ENCODE measurements at places on chromosomes 3 and 15.

DNA sequence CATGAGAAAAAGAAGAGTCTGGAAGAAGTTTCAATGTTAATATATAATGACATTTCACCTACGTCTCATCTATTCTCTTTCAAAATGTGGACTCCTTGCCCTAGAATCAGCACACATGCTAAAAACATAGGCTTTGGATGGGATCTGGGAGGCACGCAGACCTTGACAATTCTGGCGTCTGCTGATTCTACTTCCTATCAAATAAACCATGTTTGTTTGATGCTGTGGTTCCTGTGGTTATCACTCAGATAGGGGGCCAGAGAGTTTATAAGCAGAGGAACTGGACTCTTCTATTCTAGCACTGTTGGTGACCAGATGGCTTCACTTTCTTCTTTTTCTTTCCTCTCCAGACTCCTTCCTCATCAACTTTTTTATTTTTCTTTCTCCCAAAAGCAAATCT, 336.8 kb downstream of the DIPK2A start:
- DNase-seq, result no peak

DNA sequence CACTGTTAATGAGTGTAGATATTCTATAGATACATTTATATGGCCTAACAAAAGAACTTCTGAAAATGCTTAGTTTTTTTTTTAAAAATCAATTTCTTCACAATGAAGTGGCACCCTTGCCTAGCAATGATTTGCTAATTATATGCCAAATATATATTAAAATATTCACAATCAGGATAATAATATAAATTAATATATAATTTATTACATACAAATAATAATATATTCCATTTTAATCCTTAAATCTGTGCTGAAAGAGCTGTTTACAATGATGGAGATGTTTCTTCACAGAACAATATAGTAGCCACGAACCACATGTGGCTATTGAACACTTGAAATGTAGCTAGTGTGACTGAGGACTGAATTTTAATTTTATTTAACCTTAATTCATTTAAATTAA, 648.4 kb upstream of the GBE1 start:
- DNase-seq, result no peak

GRCh38 chr15:101028772-101029438, 109.7 kb downstream of the LRRK1 start:
- DNase-seq, result no peak

- no peak for DNase-seq
Measured at GRCh38 chr15:89051875-89052274, 36.4 kb upstream of the ABHD2 start.

- no peak for DNase-seq
Measured at GRCh38 chr3:122103821-122104514, 48.8 kb downstream of the CD86 start.

- no peak for DNase-seq
Measured at GRCh38 chr3:72889310-72890165, 1.7 kb downstream of the GXYLT2 start.

- DNase-seq, result no peak
Measured at GRCh38 chr15:59170295-59171066, 36.2 kb upstream of the LDHAL6B start.

DNA sequence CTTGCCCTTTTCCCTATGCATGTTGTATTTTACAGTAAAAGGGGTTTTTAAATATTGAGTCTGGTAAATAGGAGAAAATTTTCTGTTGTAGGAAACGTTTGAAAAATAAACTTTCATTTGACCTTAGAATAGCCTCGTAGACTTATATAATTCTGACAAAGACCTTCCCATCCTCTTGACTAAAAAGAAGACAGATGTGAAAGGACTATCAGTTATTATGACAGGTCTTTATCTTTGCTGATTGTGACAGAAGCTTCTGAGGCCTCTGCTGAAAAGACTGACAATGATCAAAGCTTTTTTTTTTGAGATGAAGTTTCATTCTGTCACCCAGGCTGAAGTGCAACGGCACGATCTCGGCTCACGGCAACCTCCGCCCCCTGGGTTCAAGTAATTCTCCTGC, 24.2 kb downstream of the C2CD4A start:
- no peak for DNase-seq

DNA sequence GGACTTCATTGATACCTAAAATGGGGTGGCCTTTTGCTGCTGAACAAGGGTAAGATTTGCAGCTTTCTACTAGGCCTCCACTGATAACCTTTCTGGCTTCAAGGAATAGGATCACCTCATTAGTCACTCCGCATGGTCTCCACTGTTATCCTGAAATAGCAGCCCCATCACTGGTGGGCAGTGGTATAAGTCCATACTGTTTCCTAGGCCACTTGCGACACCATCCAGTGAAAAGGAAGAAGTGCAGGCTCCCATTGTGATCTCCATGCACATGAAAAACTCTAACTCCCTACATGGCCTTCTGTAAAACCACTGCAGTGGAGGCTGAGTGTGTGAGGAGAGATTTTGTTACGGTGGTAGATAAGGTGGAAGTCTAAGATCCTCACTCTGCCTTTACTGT, 1455.9 kb downstream of the SI start:
- peak; percentile 78 for DNase-seq

DNA sequence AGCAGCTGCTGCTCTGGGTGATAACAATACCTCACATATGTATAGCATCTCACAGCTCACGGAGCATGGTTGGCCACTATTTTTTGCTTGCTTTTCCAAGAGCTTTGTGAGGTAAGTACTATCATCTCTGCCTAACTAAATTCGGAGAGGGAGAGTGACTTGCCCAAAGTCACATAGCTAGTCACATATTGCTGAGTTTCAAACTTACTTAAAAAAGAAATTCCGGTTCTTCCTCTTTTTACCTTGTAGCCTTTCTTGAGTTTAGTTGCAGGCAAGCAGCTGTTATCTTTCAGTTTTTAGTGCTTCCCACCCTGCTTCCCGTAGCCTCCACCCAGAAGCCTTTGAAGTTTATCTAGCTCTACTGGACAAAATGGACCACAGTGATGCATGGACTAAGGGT, 309.2 kb downstream of the PDCD6IP start:
- DNase-seq, result no peak

GRCh38 chr15:42202653-42203052, 5.5 kb downstream of the VPS39 start:
- DNase-seq, result no peak

GRCh38 chr3:71389911-71390573, 193.5 kb downstream of the FOXP1 start:
- peak; percentile 40 for DNase-seq

DNA sequence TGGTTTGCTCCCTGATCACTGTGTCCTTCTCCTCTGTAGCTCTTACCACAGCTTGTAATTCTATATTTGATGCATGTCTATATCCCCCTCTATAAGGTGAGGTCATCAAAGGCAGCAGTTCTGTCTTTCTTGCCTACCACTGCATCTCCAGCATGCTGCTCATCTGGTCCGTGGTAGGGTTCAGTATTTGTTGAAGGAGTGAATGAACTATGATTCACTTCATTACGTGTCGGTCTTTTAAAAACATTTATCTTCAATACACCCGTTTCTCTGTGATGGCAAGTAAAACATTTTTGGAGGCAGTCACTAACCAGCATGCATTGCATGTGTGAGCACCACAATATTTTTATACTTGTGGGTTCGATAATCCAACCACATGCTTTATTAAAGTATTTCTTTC, 27.6 kb downstream of the CHST14 start:
- DNase-seq, result no peak

- DNase-seq, result no peak
Measured at GRCh38 chr3:136366289-136366688, 116.1 kb downstream of the PCCB start.

- no peak for DNase-seq
Measured at GRCh38 chr15:57969355-57969754, 96.2 kb downstream of the ALDH1A2 start.

- DNase-seq, result no peak
Measured at GRCh38 chr3:127986803-127987202, 65.4 kb upstream of the SEC61A1 start.

DNA sequence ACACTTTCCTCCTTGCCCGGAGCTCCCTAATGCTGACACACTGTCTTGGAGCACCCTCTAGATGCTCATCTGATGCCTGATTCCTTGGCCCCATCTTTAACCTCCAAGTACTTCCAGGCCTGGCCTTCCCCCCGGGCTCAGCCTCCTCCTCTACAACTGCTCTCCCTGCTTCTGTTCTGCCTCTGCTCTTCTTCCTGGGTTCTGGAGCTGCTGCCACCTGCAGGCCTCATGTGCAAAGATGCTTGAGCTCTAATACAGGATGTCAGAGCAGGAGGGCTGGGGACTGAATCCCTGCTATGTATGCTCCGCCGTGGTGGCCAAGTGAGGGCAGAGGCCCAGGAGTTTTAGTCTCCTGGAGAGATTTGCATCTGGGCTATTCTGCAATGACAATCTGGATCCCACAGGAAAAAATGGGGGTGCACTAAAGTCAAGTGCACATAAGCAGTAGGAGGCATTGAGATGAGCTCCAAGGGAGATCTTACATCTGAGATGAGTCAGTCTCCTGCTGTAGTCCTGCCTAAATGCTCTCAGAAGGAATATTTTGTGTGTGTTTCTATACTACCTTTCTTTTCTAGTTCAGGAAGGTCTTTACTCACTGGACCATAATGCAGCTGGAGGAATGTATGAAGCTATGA, 296.3 kb downstream of the UACA start:
- DNase-seq, result no peak

GRCh38 chr15:55856506-55857164, 113.7 kb upstream of the PRTG start:
- no peak for DNase-seq

DNA sequence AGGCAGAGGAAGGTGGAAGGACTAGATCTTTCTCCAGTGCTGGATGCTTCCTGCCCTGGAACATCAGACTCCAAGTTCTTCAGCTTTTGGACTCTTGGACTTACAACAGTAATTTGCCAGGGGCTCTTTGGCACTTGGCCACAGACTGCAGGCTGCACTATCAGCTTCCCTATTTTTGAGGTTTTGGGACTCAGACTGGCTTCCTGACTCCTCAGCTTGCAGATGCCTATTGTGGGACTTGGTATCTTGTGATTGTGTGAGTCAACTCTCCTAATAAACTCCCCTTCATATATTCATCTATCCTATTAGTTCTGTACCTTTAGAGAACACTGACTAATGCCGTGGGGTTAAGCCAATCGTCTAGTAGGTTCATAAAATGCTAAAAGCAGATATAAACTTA, 8.8 kb upstream of the B3GNT5 start:
- no peak for DNase-seq

- no peak for DNase-seq
Measured at GRCh38 chr3:122742234-122742633, 51.4 kb downstream of the HSPBAP1 start.

DNA sequence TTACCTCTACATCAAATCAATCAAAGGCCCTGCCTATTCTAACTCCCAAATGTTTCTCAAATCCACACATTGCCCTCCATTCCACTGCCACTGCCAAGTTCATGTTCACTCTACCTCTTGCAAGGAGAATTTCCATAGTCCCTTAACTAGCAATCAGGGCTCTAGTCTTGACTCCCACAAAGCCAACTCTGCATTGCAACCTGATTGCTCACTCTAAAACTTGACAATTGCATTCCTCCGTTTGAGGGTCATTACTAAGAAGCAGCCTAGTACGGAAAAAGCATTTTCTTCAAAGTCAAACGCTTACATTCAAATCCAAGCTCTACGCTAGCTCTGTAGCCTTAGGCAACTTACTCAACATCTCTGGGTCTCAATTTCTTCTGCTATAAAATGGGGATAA, 1.2 kb downstream of the CPA3 start:
- DNase-seq, result peak; percentile 15

DNA sequence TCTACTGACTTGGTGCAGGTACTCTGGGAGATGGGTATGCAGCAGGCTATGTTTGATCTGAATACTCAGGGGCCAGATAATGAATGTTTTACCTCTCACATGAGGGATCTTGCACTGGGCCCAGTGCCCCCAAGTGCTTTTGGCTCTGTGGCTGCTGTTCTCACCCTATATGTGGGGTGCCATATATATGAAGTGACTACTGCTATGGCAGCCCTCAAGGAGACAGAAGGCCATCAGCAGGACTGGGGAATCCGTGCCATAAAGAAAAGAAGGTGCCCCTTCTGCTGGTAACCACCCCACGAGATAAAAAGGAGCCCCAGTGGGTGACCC, 302.1 kb downstream of the ZPLD1 start:
- DNase-seq, result no peak

DNA sequence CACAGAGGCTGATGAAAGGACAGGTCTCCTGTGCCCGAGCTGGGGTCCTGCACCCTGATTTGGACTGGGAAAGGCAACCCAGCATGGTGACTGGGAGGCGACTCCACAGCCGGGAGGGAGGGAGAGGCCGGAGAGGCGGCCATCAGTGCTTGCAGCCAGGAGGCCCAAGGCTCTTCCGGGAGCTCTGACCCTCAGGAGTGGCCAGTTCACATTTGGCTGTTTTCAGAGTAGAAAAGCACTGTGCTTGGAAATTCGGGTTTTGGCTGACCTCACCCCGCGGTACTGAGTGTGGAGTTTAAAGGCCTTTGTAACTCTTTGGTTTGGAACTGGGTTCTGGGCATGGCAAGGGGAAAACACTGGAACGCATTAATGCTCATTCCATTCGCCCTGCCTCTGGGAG, 31.9 kb downstream of the SMAD6 start:
- no peak for DNase-seq

- DNase-seq, result no peak
Measured at GRCh38 chr3:31659246-31659645, 126.5 kb downstream of the STT3B start.

DNA sequence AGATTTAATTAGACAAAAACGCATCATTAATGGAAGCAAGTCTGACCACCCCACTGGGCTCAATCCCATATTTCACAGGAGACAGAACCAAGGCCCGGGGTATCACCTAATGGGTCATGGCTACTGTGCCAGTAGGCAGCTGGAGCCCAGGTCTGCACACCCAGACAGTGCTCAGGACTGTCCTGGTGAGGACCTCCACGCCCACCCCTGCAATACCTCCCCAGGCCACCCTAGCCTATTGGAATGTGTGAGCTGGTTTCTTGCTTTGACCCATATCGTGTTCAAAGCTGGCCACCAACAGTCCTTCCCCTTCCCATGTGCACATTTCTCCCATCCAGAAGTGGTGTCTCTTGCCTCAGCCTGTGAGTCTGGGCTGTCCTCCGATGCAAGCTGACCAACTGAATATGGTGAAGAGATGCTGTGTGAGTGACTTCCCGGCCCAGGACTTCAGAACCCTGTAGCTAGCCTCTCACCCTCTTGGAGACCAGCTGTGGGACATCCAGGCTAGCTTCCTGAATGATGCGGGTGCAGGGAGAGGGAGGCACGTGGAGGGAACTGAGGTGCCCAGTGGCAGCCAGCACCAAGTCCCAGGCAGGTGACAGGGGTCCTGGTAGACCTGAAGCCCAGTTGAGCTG, 19.1 kb downstream of the SLC6A20 start:
- DNase-seq, result no peak

- no peak for DNase-seq
Measured at GRCh38 chr3:15823092-15823491, 25.3 kb upstream of the ANKRD28 start.

DNA sequence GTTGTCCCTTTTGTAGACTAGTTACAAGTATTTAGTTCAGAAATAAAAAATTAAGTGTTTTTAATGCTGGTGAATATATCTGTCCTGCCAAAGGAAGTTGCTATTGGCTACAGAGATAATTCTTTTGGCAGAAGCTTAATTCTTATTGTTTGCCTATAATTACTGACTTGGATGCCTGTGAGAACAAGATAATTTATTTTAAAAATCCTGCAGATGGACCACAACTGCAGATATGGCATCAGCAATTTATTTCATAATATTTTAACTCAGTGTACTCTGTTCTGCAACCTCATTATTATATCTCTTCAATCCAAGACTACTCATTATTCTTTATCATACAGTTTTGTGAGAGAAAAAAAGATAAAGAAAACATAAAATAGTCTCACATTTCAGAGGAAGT, 789.8 kb downstream of the NAALADL2 start:
- DNase-seq, result no peak

GRCh38 chr3:195764961-195765706, 44.4 kb downstream of the MUC20 start:
- no peak for DNase-seq

Measured in iPS DF 19.7 (cell line).